Activated CD4-positive, alpha-beta T cell treated with anti-CD3 and anti-CD28 coated beads for 4 hours (primary cell): ENCODE measurements at places on chromosomes 1 and 21.

DNA sequence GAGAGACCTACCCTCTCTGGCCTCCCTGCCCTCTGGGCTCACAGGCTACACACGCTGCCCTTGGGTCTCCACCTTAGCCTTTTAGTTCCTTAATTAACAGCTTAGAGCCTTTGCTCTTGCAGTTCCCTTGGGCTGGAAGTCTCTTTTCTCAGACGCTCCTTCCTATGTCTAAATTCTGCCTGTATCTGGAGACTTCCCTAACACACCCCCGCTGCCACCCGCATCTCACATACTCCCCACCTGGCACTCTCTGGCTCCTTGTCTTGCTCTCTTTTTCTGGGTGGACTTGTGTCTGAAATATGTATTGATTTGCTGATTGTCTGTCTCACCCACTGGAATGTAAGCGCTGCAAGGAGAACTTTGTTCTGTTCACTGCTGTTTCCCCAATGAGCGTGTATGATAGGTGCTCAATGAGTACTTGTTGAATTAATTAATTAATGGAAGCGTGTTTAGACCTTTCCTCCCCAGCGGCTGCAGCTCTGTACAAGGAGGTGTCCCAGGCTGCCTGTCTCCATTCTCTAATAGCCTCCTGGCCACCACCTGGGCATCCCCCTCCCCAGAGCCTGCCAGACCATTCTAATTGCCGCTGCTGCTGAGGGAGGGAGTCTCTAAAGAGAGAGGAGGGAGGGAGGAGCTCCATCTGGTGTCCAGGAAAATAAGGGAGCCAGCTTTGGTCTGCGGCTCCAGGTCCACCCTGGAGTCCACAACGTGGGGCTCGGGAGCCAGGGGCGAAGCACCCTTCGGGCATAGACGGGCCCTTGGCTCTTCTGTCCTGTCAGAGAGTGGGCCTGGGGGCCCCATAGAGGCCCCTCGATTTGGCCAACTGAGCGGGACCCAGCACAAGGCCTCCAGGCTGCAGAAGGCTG lies 95.4 kb downstream of the RNF220 start:
- no peak for DNase-seq

GRCh38 chr1:66439031-66439740 lies 94.8 kb upstream of the SGIP1 start:
- DNase-seq: no peak

DNA sequence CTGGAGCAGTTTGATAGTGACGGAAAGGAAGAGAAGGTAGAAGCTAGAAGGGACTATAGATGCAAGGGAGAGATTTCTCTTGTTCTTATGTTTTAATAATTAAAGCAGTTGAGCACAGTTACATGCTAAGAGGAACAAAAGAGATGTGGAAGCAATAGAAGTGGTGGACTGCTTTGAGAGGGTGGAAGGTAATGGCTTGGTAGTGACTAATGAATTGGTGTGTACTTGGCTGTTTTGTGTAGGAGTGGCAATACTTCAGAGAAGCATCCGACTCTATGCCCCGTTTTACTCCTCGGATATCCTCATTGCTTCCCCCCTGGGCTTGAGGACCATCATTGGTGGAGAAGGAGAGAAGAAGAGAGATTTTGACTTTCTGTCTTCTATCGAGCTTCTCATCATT lies 12.8 kb downstream of the UTP25 start:
- DNase-seq: no peak

DNA sequence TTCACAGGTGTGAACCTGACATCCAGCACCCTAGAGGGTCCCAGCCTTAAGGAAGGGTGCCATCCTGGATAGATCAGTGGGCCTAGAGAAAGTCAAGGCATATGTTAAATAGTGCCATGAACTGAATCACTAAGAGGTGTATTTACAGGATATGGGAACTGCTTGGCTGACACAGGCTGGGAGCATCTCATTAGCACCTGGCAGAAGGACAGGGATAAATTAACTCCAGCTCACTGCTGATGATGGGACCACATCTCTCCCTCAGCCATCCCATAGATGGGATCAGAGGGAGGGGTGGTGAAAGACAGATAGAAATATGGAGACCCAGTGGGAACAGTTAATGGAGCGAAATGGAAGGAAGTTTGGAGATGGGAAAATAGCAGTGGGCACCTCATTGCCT lies 122.0 kb downstream of the IGSF21 start:
- no peak for DNase-seq

DNA sequence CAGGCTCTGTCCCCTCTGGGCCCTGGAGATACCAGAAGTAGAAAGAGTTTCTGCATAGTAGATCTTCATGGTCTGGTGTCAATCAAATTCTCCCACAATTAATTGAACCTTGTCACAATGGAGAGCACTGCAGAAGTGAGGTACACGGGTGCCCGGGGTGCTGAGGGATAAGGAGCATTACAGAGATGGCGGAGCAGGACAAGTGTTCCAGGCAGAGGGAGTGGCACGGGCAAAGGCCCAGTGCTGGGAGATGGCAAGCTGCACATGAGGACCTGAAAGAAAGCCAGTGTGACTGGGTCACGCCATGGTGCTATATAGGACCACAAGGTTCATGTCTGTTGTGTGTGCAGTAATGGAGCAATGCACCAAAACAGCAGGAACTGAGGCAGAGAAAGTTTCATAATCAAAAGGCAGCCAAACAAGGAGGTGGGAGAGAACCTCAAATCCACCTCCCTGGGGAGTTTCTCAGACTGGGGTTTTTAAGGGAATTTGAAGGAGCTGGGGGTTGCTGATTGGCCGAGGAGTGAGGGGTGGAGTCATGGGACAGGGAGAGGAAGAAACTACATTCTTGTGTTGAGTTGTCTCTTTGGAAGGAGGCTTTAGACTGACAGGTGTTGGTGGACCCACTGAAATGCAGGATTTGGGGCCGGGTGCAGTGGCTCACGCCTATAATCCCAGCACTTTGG lies 27.7 kb downstream of the ACOT11 start:
- no peak for DNase-seq

DNA sequence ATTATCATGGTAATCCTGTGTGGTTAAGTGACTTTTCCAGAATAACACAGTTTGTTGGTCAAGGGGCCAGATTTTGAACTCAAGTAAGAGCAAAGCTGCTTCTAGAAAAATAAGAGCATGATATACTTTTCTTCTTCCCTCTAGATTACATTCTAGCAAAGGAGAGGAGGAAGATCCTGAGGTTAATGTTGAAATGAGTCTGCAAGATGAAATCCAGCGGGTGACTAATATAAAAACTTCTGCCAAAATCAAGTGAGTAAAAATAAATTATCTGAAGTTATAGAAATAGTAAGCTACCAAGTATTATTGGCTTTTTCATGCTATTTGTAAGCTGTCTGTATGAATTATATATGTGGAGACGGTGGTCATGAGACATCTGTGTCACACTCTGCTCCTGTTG lies 12.8 kb downstream of the WDR3 start:
- no peak for DNase-seq

DNA sequence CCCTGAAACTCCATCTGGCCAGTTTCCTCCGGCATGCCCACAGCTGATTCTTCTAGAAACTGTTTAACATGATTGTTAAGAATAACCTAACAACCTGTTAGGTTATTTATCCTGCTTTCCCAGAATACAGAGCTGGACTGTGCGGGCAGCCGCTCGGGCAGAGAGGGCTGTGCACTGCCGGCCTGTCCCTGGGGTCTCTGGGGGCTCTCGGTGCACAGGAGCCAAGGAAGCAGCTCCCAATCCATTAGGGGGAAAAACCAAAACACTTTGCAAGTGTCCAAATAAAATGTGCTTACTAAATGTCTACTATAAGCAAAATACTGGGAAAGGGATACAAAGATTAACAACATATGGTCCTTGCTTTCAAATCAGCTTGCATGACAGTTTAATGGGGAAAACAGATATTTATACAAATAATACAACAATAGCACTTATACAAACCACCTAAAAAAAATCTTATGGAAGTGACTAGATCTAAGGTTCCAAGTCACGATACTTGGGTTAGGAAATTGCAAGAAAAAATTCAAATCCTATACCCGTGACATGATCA lies 50.7 kb downstream of the HLCS start:
- DNase-seq: no peak

GRCh38 chr1:1826356-1827088 lies 48.3 kb upstream of the NADK start:
- no peak for DNase-seq

DNA sequence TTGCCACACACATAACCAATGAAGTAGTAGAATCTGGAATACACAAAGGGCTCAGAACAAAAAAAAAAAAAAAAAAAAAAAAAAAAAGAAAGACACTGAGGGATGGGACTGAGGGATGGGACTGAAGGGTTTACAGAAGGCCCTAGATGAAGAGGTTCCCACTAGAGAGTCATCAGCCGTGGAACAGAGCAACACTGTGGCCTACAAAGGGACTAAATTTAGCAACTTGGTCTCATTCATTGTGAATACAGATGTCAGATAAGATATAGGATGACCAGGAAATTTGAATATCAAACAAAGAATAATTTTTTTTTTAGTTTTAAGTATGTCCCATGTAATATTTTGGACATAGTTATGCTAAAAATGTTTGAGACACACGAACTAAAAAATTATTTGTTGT lies 62.1 kb downstream of the GLUL start:
- no peak for DNase-seq

- no peak for DNase-seq
Measured at GRCh38 chr1:38502758-38503157, 356.8 kb downstream of the RRAGC start.

DNA sequence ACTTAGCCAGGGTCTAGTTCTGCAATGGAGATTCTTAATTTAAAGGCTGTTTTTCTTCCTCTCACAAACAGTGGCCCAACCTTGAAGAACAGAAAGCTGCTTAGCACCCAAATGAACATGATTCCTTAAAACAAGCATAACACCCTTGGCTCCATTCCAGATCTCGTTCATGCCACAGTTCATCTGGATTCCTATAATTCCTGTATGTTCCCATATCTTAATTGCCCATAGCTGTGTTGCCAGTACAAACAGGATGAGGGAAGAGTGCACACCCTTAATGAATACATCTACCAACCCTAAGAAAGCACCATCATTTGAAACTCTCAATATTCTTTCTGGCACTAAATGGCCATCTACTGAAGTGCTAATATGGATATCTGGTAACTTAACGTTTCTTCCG lies 45.5 kb downstream of the TGFB2 start:
- no peak for DNase-seq

DNA sequence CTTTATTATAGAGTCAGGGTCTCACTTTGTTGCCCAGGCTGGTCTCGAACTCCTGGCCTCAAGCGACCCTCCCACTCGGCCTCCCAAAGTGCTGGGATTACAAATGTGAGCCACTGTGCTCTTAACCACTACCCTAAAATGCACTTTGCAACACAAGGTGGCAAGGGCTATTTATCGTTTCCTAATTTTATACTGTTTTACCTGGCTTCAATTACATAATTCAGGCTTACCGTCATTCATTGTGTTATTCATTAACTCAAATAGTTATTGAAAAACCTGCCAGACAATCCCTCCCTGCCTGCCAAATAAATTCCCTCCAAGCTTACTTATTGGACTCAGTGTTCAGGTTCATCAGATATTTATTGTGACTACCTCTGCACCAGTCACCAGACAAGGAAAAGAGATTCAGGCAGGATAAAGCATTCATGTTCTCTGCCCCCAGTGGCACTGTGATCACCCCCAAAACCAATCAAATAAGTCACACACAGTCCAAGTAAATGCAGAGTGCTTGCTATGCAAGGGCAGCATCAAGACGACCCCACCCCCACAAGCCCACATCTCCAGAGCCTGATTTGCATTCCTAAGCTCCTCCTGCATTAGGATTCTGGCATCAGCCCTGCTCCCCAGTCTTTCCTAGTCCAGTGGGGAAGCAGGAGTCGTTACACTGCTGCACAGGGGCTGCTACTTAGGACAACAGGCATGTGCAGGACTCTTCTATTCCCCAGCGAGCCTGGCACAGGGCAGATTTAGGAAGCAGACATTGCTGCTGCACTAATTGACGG lies 8.1 kb downstream of the PAQR7 start:
- DNase-seq: no peak

DNA sequence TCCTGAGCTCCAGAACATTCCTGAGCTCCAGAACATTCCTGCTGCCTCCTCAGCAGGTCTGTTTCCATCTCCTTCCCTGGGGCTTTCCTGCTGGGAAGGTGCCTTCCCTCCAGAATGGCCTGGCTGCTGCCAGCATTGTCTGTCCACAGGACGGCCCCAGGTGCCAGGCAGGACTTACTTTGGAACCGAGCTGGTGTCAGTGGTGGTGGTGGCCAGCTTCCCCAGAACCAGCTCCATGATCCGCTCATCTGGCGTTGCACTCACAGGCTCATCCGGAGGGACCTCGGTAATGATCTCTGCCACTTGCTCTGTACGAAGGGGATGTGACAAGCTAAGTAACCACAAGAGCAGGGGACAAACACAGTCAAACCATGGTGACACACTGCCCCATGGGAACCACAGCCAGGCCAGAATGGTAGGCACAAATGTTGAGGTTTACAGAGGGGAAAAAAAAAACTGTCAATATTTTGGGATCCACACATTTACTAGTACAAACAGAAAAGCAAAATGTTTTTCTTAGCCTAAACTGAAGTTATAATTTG lies 41.3 kb downstream of the PRDM15 start:
- no peak for DNase-seq

DNA sequence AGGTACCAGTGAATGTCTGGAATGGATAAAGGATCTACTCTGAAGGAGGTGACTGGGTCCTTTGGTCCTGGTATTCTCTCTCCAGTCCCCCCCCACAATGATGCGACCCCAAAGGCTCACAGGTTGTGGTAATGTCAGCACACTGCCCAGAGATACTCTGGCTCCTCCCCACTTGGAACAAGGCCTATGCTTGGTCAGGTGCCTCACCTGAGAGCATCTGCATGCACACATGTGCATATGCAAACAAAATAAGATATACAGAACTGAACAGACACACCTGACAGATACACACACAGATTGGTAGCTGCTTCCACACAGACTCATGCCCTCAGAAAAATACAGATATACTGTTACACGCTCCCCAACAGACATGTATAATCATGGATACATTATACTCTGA lies 33.5 kb downstream of the DMAP1 start:
- DNase-seq: no peak

DNA sequence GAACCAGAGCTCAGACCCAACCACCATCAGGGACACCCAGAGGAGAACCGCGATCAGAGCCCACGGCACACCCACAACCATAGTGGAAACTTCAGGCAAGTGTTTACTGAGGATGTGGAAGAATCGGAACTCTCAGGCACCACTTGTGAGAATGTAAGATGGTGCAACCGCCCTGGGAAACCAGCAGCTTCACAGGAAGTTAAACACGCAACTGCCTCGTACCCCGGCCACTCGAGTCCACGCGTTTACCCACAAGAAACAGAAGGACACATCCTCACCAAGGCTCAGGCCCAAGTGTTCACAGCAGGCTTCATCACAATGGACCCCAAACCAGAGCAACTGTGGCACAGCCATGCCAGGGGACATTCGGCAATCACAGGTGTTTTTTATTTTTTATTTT lies 51.4 kb upstream of the COL6A2 start:
- DNase-seq: no peak

GRCh38 chr1:4615501-4615900 lies 38.9 kb upstream of the AJAP1 start:
- DNase-seq: no peak

GRCh38 chr1:115377411-115377810 lies 39.4 kb upstream of the NGF start:
- no peak for DNase-seq

- DNase-seq: no peak
Measured at GRCh38 chr1:82632155-82632554, 831.4 kb downstream of the ADGRL2 start.

GRCh38 chr1:159771127-159771895 lies 9.5 kb upstream of the DUSP23 start:
- no peak for DNase-seq

- DNase-seq: no peak
Measured at GRCh38 chr1:99122039-99122438, 117.4 kb upstream of the PLPPR5 start.
